ENCODE measurements at places on chromosomes 16 and 17.

DNA sequence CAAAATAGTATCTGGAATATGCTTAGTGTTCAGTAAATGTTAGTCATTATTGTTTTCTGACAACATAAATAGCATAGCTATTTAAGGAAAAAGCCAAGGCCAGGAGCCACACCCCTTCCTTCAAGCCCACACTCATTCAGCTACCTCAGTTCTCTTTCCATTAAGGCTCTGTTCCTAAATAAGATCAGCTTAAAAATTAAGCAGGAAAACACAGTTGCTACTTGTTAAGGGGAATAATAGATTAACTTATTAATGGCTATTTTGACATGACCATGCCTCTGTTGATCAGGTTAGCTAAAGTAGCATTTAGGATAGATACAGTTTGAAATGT, 158.1 kb downstream of the CHD9 start:
- no peak for DNase-seq

DNA sequence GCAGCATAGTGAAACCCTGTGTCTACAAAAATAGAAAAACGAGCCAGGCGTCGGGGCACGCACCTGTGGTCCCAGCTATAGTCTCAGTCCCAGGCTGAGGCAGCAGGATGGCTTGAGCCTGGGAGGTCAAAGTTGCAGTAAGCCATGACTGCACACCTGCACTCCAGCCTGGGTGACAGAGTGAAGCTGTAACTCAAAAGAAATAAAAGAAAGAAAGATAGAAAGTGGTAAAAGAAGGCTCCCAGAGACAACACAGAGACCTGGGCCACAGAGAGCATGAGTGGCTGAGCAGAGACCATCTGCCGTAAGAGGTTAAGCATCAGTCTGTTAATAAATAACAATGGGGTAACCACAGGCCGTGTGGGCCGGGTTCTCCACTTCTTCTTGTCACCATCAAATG, 15.3 kb upstream of the HEXD start:
- no peak for DNase-seq

GRCh38 chr17:49522357-49522890, 27.3 kb downstream of the NGFR start:
- DNase-seq, result no peak

- peak; percentile 34 for DNase-seq
Measured at GRCh38 chr16:31869511-31870201, 4.0 kb upstream of the ZNF267 start.

- peak; percentile 40 for DNase-seq
Measured at GRCh38 chr16:88815901-88816589, 4.3 kb upstream of the APRT start.

- no peak for DNase-seq
Measured at GRCh38 chr16:12228079-12228601, 251.6 kb downstream of the SNX29 start.

GRCh38 chr17:21495281-21495680, 119.1 kb downstream of the KCNJ12 start:
- no peak for DNase-seq

DNA sequence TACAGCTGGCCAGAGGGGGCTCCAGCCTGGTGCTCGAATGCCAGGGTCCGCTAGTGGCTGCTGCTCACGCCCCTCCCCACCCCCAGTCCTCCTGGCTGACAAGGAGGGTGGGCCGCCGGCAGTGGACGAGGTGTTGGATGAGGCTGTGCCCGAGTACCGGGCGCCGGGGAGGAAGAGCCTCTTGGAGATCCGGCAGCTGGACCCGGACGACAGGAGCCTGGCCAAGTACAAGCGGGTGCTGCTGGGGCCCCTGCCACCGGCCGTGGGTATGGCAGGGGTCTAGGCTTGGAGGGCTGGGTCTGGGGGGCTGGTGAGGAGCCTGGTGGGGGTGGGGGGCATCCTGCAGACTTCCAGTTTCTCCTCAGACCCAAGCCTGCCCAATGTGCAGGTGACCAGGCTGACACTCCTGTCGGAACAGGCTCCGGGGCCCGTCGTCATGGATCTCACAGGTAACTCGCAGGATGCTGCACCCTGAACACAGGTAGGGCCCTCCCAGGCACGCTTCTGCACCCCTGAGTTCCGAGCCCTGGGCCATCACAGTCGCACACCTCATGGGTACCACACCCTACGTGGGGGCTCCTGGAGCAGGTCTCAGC, 1.2 kb upstream of the PDIA2 start:
- no peak for DNase-seq

DNA sequence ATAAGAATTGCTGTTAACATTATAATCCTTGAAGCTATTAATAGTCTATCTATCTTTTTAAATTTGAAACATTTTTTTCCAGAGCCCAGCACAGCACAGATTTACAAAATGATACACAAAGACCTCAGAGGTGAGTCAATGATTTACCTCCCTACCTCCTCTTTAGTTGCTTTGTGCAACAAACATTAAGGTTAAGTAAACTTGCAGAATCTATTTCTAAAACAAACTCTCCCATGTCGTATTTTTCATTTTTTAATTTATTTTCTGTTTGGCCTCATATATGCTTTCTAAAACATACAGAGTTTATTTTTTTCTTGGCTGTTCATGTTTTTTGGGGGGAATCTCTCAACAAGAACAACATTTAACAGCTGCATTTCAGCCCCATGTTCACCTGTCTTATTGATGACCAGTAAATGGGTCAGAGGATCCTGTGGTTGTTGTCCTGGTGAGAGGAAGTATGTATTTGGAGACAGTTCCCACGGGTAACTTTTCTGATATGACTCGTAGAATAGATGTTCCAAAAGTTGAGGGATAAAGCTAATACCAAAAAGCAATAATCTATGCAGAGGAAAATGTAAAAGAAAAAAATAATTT, 42.6 kb downstream of the ABCA9 start:
- DNase-seq, result no peak

- no peak for DNase-seq
Measured at GRCh38 chr17:43608313-43608712, 53.4 kb downstream of the MEOX1 start.

- DNase-seq, result no peak
Measured at GRCh38 chr16:66152823-66153393, 213.6 kb upstream of the CDH5 start.

GRCh38 chr17:81246679-81247338, 7.7 kb downstream of the NDUFAF8 start:
- DNase-seq, result no peak

DNA sequence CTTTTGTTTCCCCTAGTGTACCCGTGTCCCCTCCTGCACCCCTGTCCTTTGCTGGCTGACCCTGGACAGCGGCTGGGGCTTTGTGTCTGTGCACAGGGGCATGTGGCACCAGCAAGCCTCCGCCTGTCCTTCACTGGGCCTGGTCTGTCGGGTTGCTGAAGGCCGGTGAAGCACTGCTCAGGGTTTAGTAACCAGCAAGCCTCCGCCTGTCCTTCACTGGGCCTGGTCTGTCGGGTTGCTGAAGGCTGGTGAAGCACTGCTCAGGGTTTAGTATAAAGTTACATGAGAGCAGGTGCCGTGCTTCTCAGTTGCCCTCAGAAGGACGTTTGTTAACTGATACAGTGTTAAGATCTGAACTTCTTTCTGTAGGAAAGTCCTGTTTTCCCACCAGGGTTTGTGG, 33.8 kb downstream of the DEF8 start:
- no peak for DNase-seq

DNA sequence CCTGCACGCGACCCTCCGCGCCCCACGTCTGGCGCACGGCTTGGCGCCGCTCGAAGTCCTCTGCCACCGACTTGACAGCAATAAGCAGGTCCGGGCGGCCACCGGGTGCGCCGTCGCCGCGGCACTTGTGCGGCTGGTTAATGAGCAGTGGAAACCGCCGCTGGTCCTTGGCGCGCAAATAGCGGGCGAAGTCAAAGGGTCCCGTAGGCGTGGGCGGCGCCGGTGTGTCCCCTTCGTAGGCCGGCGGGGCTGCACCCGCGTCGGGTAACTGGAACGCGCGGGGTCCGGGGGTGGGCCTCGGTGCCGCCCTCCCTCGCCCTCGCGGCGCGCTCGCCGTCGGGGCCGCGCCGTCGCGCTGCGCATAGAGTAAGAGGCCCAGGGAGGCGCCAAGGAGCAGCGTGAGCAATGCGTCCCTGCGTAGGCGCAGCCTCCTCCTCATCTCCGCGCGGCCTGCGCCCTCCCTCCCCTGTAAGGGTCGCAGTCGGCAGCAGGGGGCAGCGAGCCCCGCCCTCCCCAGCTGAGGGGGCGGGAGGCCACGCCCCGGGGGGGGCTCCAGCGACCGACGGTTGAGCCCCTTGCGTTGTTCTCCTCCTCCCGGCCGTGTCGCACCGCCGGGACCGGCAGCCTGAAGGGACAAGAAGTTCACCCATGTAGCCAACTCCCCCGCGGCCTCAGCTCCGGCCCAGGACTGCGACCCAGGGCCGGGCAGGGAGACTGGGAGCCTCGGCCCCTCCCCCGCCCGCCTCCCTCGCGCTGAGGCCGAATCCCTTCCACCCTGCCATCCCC, 558 bp downstream of the B3GNT9 start:
- DNase-seq, result no peak

DNA sequence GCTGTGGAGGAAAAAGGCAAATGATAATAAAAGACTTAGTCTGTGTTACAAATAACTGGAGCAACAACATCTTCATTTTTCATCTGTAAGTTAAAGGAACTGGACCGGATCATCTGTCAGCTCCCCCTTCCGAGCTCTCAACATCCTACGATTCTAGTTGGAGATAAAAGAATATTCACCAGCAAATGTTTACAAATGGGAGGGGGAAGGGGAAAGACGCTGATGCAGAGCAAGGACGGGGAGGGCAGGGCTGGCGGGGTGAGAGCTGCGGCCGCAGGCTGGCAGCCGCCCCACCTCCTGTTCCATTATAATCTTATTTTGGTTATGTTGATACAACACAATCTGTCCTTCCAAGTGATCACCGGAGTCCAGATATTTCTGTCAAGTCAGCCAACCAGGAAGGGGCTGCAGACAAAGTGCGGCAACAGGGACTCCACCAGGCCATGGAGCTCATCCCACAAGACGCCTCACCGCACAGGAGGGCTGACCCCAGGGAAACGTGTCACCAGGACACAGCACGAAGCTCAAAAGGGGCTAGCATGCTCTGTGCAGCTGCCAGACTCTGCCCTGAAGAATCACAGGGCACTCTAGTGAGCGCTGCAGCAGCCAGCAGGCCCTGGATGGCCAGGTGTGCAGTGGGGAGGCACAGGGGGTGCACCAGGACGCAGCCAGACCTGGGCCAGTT, 19.7 kb downstream of the FBXO31 start:
- DNase-seq, result no peak

DNA sequence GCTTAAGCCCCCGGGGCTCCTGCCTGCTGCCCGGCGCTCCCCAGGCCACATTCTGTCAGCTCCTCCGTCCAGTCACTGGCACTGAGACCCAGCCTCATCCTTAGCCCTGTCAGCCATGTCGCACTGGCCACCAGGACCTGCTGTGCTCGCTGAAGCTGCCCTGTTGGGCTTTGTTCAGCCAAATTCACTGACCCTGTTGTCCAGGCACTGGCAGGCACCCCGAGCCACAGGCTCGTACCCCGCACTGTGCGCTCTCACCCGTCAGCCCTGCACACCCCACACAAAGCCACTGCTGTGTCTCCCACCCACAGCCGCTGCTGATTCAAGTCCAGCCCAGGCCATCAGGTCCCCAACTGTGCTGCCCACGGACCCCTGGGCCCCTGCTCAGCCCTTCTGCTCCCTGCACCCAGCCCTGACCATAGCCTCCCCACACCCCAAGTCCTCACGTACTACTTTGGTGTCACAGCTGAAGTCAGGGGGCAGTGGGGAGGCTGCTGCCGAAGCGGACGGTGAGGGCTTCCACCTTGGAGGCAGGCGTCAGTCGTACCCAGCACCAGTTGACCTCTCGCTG, 131.5 kb upstream of the CHMP6 start:
- DNase-seq, result no peak

GRCh38 chr17:50464736-50465135, 3.9 kb downstream of the CHAD start:
- DNase-seq, result no peak

DNA sequence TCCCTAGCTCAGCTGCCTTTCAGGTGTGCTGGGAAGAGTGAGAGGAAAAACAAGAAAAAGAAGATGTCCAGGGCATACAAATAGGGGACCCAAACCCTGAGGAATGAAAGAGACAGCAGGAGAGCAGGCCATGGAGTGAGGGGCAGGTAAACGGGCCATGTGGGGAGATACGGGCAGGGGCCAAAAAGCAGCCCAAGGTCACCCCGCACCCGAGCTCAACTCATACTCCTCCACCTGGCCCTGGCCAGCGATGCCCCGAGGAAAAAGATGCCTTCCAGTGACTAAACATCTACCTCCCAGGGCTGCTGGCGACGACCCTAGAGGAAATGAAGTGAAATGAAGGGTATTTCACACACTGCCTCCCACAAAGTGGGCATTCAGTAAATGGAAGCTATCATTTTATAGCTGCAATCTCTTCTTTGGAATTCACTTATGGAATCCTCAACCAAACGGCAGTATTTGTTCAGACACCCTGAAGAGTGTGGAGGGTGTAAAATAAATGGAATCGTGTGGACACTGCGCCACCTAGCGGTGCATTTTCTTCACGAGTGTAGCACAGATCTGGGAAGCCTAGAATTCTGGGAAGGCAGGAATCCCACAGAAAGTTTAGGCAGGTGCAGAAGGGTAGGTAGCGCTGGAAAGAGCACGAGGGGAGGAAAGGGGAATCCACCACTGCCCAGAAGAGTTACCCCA, 14.9 kb downstream of the ELAC2 start:
- no peak for DNase-seq

DNA sequence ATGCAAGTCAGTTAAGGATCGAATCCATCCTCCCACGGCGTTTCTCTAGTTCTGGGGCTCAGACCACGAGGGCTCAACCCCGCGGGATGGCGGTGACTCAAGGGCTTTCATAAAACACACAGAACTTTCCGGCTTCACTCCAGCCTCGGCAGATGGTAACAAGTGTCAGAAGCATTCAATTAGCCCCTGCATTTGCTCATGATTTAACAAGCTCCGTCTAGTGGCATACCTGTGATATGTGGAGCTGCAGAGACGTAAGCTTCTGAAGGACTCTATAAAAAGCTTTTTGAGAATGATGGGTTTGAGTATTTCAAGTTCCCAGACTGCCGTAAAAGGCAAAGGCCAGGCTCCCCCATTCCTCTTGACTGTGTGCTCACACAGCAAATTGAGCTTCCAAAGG, 91.3 kb upstream of the SEC14L1 start:
- no peak for DNase-seq

DNA sequence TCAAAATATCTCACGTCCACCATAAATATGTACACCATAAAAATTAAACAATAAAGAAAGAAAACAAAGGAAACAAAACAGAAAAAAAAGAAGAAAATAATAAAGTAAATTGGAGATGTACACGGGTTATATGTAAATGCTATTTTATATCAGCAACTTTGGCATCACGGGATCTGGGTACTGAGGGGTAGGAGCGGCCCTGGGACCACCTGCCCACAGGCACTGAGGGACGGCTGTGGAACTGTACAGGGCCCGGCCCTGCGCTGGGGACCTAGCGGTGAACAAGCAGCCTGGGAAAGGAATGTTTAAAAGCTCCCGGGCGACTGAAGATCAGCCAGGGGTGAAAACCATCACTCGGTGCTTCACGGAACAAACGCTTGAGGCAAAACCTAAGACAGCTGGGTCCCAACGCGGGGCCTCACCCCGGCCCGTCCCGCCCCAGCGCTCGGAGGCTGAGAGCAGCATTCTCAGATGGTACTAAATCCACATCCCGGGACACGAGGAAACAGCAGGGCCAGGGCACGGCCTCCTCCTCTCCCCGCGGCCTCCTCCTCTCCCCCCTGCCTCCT, 31.2 kb downstream of the NXN start:
- DNase-seq, result no peak
